Kidney tubule cell (primary cell): ENCODE measurements at places on chromosomes 1 and 21.
A peak's percentile ranks its signal among the peaks of the same experiment; 100 is the strongest.

GRCh38 chr1:205986861-205987260 lies 16.3 kb downstream of the RAB7B start:
- DNase-seq: no peak

GRCh38 chr1:195954848-195955247 lies 653.4 kb downstream of the KCNT2 start:
- DNase-seq: no peak

DNA sequence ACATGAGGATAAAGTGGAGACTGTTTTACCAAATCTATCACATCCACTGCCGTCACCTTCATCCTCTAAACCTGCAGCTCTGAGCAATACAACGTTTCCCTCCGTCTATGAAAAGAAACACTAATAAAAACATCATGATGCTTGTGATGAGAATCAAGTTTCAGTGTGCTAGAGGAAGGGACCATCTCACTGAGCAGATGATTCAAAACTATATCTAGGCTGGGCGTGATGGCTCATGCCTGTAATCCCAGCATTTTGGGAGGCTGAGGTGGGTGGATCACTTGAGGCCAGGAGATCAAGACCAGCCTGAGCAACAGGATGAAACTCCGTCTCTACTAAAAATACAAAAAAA lies 14.7 kb upstream of the MYOM3 start:
- DNase-seq: no peak

- DNase-seq: no peak
Observed at GRCh38 chr1:212785871-212786270, 5.7 kb downstream of the NSL1 start.

- DNase-seq: no peak
Observed at GRCh38 chr1:175493321-175494010, 249.9 kb downstream of the TNR start.

GRCh38 chr1:58211869-58212268 lies 334.7 kb downstream of the OMA1 start:
- DNase-seq: no peak

DNA sequence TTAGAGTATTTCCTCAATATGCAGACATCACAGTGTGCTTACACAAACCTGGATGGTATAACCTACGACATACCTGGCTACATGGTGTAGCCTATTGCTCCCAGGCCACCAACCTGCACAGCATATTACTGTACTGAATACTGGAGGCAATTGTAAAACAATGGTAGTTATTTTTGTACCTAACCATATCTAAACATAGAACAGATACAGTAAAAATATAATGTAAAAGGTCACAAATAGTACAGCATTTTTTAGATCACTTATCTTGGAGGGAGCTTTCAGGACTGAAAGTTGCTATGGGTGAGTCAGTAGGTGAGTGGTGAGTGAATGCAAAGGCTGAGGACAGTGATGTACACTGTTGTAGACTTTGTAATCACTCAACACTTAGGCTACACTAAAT lies 492.3 kb downstream of the MRPL39 start:
- no peak for DNase-seq

DNA sequence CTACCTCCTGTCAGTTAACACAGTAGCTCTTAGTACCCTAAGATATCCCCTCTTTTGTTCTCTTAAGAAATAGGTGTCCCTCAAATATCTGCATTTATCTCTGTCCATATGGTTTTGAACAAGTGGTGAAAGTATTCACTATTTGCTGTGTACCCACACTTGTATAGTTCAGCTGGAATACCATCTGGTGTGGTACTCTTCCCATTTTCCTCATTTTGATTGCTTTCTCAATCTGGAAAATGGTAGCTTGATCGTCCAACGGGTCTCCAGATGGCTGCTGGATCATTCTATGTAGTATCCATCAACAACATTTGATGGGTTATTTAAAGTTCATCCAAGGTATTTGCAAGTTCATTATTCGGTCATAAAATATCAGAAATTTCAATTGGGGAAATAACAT lies 100.3 kb upstream of the DPYD start:
- no peak for DNase-seq

DNA sequence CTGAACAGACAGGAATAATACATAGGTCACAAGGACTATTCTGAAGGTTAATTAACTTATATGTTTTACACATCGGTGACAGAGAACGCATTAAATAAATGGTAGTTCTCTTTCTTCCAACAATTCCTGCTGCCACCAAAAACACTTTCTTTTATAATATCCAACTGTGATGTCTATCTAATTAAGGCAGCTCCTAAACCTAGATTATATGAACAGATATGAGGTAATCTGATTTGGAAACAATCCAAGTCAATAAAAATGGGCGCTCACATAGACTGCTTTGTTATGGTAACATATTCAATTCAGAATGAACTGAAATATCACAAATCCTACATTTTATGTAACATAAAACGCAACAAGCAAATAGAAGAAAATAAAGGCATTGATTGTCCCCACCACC lies 16.0 kb downstream of the CYYR1 start:
- no peak for DNase-seq

- DNase-seq: no peak
Observed at GRCh38 chr1:70608815-70609214, 197.7 kb downstream of the CTH start.

- DNase-seq: no peak
Observed at GRCh38 chr1:227214207-227214606, 104.1 kb downstream of the CDC42BPA start.

DNA sequence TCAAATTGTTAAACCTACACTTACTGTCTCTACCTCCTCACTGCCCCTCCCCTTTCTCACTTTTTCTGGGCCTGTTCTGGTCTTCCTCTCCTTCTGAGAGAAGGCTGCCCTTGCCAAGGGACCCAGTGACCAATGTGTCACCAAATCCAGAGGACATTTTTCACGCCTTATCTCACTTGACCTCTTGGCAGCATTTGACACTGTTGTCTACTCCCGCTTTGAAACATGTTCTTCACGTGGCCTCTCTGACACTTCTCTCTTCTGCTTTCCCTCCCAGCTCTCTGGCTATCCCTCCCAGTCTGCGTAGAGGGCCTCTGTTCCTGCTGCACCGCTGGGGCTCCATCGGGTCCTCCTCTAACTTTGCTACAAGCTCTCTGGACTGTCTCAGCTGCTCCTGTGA lies 25.3 kb downstream of the KCNQ4 start:
- no peak for DNase-seq

GRCh38 chr1:205630241-205630640 lies 1.6 kb downstream of the ELK4 start:
- DNase-seq: peak; percentile 69

DNA sequence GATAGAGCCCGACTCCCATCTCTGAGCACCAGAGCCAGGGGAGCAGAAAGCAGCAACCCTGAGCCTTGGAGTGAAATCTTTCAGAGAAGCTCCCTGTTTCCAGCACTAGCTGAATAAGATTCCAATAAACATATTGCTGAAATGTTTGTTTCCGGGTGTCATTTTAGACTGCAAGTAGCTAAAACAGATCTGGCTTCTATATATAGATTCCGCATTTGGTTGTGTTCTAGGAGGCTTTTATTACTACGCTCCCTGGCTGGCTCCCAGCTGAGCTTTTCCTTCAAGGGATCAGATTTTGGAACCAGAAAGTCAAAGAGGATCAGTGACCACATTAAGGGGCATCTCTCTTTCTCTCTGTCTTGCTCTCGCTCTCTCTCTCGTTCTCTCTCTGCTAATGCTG lies 88.2 kb downstream of the PAPPA2 start:
- DNase-seq: no peak

- DNase-seq: no peak
Observed at GRCh38 chr1:196088541-196088940, 519.7 kb downstream of the KCNT2 start.

DNA sequence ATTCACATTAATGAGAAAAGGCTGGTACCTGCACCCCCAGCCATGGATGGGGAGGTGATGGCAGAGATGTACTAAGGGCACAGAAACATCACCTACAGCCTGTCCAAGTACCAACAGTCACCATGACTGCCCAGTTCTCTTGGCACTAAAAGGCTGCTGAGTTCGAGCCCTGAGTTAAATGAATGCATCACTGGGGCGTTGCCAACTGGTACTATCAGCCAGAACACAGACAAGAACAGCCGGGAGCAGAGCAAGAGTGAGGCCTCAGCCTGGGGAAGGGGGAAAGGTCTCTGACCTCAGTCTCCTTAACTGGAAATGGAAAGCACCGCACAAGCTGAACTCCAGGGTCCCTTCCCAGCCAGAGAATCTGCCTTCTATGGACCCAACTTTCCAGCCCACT lies 60.5 kb downstream of the GLIS1 start:
- no peak for DNase-seq

- no peak for DNase-seq
Observed at GRCh38 chr1:93140106-93140505, 40.1 kb downstream of the TMED5 start.

- no peak for DNase-seq
Observed at GRCh38 chr1:76268341-76268740, 193.8 kb downstream of the ST6GALNAC3 start.

- no peak for DNase-seq
Observed at GRCh38 chr1:4027008-4027407, 126.9 kb upstream of the C1orf174 start.

DNA sequence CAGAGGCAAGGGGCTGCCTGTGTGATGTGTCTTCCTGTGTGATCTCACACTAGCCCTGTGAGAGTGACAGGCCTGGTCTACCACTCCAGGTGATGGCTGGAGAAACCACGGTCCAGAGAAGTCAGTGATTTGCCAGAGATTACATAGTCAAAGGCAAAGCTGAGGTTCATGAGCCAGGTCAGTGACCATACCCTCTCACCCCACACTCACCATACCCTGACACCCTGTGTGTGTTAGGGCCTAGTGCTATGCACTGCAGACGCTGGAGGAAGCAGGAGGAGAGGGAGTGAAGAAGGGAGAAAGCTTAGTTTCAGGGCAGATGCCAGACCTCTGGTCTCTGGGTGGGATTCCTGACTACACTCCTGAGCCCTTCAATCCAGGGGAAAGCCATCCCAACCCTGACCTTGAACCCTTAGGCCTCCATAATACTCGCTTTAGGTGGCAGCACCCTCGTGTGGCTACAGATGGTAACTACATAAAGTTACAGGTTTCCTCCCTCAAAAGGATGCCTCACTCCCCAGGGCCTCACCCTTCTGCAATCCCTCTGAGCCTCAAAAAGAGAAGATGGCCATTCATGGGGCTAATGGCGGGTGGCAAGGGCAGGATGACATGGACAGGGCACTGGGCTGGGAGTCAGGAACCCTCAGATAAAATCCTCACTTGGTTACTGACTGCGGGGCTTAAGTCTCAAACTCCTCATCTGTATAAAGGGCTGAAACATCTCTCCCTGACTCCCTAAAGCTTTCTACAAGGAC lies 20.8 kb upstream of the SDC3 start:
- DNase-seq: peak; percentile 58

GRCh38 chr1:244369256-244370057 lies 82.3 kb downstream of the ADSS2 start:
- DNase-seq: no peak

- no peak for DNase-seq
Observed at GRCh38 chr1:51414811-51415210, 84.4 kb upstream of the TTC39A start.

DNA sequence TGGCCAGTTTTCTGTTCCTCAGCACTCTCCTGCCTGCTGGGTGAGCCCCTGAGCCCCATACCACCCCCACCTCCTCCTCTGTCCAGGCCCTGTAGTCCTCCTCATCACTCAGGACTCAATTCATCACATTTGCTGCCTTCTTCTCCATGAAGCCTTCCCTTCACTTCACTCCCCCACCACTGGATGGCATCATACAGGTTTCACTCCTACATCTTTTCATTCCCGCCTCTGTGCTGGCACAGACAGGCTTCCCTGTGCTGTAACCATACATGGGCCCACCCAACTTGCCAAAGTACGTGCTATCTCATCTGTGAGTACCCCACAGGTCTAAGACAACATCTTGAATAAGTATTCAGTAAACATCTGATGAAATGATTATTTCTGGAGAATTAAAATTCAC lies 56.9 kb downstream of the SLC45A1 start:
- DNase-seq: peak; percentile 62

GRCh38 chr1:4796161-4797015 lies 142.0 kb downstream of the AJAP1 start:
- DNase-seq: no peak

GRCh38 chr1:27665016-27665651 lies 6.9 kb downstream of the IFI6 start:
- no peak for DNase-seq

DNA sequence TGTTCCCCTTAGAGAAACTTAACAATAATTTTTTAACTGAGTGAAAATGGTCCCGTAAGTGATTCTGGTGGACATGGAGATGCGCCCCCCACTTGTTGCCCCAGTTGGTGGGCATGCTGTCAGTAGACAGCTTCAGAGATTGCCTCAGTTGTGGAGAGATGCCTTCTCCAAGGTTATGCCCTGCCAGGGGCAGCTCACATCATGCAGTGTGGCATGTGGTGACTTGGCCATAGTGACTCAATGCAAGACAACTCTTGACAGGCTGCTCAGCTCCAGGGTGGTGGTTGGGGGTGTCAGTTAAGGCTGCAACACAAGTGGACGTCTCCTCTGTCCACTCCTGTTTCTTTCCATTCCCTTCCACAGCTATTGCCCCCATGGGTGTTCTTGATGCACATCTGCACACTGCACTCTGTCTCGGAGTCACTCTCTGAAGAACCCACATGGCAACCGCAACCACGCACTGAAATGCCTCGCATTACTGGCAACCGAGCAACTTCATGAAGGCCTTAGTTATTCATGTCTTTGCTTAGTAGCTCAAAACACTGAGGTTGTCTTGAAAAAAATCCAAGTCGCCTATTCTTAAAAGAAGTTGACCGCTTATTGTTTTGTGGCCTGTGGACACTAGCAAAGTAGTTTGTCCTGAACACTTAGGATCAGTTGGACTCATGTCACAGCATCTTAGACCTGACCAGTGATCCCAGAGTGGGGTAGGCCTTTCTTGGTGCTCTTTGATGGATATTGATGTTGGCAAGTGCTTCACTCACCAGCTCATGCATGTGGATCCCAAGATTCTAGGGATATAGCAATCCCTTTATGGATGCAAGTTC lies 54.8 kb upstream of the USP1 start:
- no peak for DNase-seq

DNA sequence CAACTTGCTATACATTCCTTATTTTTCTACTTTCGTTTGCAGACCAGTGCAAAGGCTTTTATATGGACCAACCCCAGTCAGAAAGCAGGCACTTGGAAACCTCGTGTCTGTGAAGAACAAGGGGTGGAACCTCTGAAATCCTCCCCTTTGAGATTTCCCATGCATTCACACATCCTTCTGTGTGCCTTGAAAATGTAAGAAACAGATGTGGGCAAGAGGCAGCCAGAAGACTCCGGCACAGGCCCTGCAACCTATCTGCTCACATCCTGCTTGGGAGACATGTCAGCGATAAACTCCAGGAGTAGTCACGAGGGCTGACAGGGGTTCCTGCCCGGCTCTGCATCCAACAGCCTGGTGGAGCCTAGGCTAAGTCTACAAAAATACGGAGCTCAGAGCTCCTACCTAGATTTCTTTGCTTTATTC lies 42.5 kb downstream of the ETS2 start:
- no peak for DNase-seq

GRCh38 chr1:228648647-228649383 lies 86.5 kb upstream of the RHOU start:
- DNase-seq: no peak
